Activated CD8-positive, alpha-beta memory T cell treated with anti-CD3 and anti-CD28 coated beads for 1 hour (primary cell): ENCODE measurements at places on chromosomes 6 and 20.

DNA sequence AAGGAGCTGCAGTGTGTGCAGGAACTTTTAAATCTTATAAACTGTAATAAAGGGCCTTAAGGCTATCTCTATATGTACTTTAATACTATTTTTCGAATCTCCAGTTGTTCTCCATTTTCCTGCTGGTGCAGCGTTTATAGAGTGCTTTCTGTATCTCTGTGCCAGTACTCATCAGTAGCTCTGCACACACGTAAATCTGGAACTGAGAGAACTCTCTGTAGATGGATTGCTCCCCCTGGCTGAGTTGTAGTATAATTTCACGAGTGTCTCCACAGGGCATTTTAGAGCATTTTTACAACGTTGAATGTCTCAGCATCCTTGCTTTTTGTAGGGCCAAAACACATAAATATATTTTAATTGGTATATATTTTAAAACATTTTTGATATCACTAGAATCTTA, 256.5 kb downstream of the TRDN start:
- no peak for DNase-seq

DNA sequence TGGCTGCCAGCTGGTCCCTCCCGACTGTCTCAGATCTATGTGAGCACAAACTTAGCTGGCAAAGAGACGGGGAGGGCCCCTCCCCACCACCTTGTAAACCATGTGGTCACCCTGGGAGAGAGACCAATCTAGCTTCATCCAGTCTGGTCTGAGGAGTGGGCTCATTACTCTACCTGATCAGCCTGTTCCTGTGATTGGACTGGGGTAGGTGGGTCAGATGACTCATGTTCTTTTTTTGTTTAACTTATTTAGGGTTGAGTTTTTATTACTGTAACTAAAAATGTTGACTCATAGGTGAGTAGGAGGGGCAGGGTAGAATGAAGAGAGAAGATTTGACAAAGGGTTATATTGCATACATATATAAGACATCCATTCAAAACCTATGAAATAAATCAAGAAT, 4.7 kb downstream of the GSTA4 start:
- DNase-seq = no peak

GRCh38 chr20:57881466-57882385, 171.9 kb upstream of the PMEPA1 start:
- no peak for DNase-seq

- DNase-seq = no peak
These were observed 176.6 kb upstream of the RAB32 start for GRCh38 chr6:146367061-146367460.

GRCh38 chr6:139597771-139598755, 223.6 kb upstream of the CITED2 start:
- DNase-seq = no peak

GRCh38 chr20:45592574-45593189, 13.6 kb upstream of the WFDC8 start:
- DNase-seq = no peak

DNA sequence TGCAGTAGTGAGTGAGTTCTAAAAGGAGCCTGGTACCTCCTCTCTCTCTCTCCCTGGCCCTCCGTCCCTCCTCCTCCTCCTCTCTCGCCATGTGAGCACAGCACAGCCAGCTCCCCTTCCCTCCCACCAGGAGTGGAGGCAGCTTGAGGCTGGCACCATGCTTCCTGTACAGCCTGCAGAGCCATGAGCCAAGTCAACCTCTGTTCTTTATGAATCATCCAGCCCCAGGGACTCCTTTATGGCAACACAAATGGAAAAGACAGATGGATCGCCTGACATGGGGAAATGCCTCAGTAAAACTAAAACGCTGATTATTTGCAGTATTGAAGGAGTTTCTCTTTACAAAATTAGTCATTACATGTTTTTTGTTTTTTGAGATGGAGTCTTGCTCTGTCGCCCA, 233.7 kb upstream of the ARID1B start:
- no peak for DNase-seq

DNA sequence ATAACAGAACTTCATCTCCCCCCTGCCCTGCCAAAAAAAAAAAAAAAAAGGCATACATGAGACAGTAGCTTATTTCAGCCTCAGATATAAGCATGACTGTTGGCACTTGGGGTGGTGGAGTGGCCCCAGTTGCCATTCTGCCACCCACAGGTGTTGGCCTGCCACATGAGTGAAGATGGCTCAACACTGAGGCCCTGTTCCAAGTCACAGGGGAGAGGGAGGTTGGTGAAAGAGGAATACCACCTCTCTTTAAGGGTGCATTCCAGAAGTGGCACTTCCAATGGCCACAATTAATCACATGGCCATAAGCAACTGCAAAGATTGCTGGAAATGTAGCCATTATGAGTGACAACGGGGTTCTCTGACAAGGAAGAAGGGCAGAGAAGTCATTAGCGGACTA, 61.9 kb upstream of the JARID2 start:
- no peak for DNase-seq

DNA sequence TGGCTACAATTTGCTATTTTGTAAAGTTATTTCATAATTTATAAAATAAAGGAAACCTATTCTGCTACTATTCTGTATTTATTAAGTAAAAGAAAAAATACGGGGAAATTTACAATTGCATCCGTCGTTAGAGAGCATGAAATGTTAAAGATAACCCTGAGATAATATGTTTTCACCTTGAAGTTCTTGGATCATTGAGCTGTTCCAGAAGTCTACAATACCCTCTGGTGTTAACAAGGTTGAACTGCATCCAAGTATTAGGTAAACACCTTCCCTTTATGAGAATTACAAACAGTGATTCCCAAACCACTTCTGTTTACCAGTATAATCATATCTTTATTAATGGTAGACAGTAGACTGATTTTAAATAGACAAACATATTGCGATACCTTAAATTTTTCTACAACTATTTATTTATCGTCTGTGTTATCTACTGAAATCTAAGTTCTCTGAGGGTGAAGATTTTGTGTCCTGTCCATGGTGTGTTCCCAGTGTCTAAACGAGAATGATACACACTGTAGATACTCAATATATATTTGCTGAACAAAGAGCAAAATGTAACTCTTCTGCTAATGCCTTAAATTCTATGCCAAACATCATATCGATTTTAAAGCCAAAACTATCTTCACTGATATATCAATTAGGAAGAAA, 28.2 kb downstream of the TBC1D32 start:
- no peak for DNase-seq

- DNase-seq = no peak
These were observed 12.6 kb downstream of the HCK start for GRCh38 chr20:32064667-32065066.

DNA sequence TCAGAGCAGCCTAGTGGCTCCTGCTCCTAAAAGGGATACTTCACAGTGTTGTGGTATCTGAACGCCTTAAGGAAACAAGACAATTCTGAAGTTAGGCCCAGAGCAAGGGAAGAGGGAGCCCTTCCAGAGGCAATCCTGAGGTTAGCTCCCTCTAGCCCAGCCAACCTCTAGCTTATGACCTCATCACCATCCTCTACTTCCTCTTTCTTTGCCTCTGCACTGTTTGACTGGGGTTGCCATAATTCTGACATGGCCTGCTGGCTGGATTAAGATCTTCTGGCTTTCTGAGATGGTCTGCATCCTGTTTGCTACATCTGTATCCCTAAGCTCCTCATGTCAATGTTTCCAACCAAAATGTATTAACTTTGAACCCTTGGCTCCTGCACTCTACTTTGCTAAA, 23.3 kb upstream of the BMP2 start:
- DNase-seq = no peak

DNA sequence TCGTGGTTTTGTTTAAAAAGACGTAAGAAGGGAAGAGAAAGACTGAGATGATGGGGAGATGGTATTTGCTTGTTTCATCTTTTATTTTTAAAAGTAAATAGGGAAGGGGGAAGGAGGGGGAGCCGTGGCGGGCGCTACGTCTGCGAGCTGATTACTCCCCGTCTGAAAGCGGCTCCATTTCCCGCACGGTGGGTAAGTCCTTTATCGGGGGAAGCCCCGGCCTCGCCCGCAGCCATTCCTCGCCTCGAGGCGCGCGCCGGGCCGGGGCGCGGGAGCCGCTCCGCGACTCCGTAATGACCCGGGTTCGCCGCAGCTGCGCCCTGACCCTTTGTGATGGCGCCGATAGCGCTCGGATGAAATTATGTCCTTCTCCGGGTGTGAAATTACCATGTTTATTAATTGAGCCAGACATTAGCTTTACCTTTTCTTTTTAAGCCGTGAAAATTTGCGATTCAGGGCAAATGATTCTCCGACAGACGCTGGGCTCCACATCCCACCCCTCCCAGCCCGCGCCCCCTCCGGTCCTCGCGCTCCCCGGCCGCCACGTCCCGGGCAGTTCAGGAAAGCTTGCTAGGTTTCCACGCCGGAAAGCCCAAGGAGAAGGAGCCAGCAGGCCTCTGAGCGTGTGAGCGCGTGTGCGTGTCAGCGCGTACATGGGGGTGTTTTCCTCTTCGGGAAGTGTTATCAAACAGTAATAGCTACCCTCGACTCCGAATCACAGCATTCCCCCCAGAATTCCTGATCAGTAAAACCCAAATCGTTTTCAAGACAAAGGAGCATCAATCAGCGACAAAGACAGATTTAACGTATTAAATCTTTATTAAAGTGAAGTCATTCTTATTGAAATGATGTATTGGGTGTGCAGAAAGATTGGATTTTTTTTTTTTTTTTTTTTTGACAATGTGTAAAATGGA, 30.0 kb downstream of the TFAP2A start:
- DNase-seq = no peak

- no peak for DNase-seq
These were observed 1.9 kb downstream of the CITED2 start for GRCh38 chr6:139372326-139373153.

GRCh38 chr20:10171864-10172751, 46.5 kb upstream of the SNAP25 start:
- DNase-seq = no peak

DNA sequence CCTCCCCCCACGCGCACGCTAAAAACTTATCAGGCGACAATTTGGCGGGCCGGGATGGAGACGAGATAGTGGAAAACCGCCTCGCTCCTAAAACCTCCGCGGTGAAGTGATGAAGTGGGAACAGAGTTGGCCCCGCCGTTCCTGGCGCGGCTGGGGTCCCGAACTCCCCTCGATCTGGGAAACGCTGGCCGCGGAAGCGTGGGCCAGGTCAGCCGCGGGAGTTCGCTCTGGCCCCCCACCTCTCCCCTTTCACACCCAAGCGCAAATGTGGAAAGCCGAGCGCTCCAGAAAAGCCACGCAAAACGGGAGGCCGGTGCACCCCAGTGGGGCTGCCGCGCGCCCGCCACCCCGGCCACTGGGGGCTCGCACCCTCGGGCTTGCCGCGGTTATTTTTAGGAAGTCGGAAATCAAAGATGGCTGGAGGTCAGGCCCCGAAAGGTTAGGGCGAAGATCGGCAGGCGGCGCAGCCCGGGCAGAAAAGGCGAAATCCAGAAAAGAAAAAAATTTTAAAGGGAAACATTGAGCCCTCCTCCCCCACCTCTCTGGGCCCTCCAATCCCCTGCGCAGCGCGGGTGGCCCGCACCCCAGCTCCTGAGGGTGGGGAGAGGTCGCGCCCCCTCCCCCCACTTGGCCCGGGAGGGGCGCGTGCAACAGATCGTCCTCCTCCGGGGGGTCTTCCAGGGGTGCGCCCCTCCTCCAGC, 1.0 kb downstream of the SALL4 start:
- no peak for DNase-seq

- no peak for DNase-seq
These were observed 70.9 kb downstream of the SYNE1 start for GRCh38 chr6:152566103-152566875.

- DNase-seq = no peak
These were observed 69.1 kb downstream of the RNF217 start for GRCh38 chr6:125031385-125031784.

- no peak for DNase-seq
These were observed 14.2 kb downstream of the KCNG1 start for GRCh38 chr20:51008718-51009117.

DNA sequence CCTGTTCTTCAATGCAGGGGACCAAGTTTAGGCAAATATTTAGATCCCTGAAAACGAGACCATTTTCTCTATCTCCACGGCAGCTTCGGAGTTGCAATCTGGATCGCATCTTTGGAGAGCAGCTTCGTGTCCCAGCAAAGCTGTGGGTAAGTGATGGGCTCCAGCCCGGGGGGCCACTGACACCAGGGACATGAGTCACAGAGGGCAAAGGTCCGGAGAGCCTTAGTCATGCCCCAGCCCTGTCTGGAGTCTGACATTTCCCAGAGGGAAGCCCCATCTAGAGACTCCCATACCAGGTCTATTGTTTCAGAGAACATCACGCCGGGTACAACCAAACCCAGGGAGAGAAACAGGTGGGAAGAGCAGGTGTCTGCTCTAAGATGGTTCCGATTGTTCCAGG, 95.9 kb downstream of the NFATC2 start:
- no peak for DNase-seq

GRCh38 chr20:12044969-12045368, 127.3 kb downstream of the BTBD3 start:
- DNase-seq = no peak

- peak; percentile 75 for DNase-seq
These were observed 9.3 kb upstream of the RBM38 start for GRCh38 chr20:57381596-57382503.

GRCh38 chr6:24949020-24949569, 13.3 kb upstream of the RIPOR2 start:
- peak; percentile 47 for DNase-seq

GRCh38 chr20:62907384-62908317, 18.7 kb downstream of the DIDO1 start:
- no peak for DNase-seq

DNA sequence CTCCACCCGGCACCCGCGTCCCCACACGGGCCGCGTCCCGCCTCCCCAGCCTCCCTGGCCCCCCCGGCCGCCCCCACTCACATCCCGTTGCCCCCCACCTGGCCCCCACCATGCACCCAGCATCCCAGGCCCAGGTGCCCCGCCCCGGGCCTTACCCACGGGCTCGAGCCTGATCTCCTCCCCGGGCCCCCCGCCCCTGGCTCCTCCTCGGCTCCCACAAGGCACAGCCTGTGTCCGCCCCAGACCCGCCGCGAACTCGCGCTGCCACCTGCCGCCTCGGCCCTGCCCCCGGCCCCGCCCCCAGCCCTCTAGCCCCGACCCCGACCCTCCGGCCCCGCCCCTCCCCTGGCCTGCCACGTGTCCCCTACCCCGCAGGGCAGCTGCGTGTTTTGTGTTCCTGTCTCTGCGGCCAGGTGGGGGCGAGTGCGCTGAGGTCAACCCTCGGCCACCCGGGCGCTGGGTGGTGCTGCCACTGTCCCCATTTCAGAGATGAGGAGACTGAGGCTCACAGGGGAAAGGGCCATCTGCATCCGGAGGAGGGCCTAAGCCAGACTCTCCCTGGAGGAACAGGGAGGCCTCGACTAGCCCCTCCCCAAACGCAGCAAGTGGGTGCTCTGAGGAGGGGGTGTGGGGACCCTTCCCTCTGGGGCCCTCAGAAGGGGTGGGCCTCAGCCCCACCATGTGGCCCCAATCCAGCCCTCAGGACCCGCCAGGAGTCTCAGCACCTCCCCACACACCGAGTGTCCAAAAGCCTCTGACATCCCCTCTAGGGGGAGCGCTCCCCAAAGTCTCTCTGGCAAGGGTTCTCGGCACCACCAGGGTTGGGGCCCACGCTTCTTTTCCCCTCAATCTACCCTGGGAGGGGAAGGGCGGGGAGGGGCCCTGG, 99.8 kb downstream of the TAF4 start:
- no peak for DNase-seq
